Stimulated activated CD4-positive, alpha-beta T cell treated with anti-CD3 and anti-CD28 coated beads, Interleukin-15, amount 100 ng/mL, for 1 hour (primary cell): ENCODE measurements at places on chromosomes 7 and 10.

GRCh38 chr10:78774999-78775711 is 293.6 kb upstream of the ZMIZ1 start:
- DNase-seq = no peak

GRCh38 chr7:158322616-158323530 is 264.8 kb downstream of the PTPRN2 start:
- DNase-seq = no peak

GRCh38 chr10:101135141-101136006 is 4.3 kb downstream of the TLX1 start:
- no peak for DNase-seq

DNA sequence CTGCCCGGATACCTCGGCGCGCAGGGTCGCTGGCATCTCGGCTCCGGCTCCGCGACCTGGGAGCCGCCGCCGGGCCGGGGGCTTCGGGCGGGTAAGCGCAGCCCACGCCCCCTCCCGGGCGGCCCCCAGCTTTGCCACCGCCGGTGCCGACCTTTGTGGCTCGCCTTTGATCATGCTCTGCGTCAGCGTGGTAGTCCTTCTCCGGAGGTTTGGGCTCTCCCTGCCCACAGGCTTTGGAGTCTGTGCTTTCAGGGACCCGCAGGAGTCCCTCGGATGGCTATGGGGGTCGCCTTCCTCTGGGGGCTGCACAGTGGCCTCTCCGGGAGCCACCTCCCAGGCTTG is 7.3 kb downstream of the ATP6V1F start:
- no peak for DNase-seq

GRCh38 chr10:22648547-22648961 is 65.8 kb downstream of the PIP4K2A start:
- no peak for DNase-seq

GRCh38 chr7:94012746-94013145 is 8.6 kb upstream of the BET1 start:
- DNase-seq = no peak

- DNase-seq = no peak
Observed at GRCh38 chr7:68800316-68800715, 798.0 kb upstream of the AUTS2 start.

- no peak for DNase-seq
Observed at GRCh38 chr10:105837951-105838350, 1196.9 kb downstream of the SORCS3 start.

DNA sequence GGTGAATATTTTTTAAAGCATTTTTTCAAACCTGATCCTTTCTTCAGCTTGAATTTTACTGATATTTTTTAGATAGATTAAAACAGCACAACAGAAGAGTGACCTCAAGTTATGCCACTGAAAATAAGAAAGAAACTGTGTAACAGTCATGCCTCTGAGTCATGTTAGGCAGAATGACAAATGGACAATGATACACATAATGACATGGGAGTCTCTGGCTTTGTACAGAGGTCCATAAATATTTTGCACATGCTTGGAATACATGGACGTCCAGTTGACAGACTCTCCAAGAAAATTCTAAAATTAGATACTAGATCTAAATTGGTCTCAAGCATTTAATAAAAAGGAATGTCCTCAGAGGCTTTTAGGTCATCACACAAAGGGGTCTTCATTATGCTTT is 21.9 kb upstream of the SEMA3A start:
- no peak for DNase-seq

- DNase-seq = no peak
Observed at GRCh38 chr10:71625445-71626175, 94.0 kb downstream of the C10orf105 start.

GRCh38 chr7:156230576-156230975 is 410.0 kb upstream of the RNF32 start:
- DNase-seq = no peak

GRCh38 chr7:107168233-107169119 is at the start of gene HBP1:
TSS of gene HBP1 (plus strand) at chr7:107169003. CDS start at chr7:107179894, 10,891 bp downstream.
- DNase-seq = peak; percentile 95

- DNase-seq = no peak
Observed at GRCh38 chr10:83725567-83725966, 413.7 kb upstream of the GHITM start.

DNA sequence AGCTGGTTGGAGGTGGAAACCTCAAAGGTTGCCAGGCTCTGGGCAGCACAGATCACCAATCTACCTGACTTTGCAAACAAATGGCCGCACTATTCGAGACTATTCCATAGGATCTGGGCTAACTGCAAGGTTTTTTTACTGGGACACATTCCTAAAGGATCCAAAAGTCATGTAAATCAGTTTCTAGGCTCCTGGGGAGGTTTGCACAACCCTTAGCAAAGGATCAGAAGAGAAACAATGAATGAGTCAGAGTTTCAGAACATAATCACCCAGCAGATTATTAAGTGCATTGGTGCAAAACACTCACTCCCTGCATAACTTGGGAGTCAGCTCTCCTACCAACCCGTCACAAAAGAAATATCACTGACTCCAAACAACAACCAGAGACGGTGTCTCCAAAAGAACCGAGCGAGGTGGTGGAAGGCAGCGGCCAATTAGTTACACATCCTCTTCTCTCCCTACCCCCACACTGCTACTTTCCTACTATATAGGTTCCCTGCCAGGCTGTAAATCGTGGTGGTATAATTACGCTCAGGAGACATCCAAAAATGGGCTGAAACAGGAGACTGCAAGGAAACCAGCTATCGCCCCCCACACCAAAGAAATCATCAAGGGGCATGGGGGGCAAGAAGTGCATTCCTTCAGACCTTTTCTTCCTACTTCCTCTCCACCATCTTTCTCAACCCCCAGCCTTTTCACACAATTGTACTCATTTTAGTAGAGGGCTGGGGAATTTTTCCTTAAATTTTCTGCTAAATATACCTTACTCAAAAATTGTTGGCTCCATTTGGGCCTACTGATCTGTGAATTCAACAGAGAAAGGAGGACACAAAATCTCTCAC is 3.2 kb downstream of the UBE2H start:
- DNase-seq = no peak

- no peak for DNase-seq
Observed at GRCh38 chr7:44272981-44273380, 52.4 kb downstream of the CAMK2B start.

- no peak for DNase-seq
Observed at GRCh38 chr10:84211566-84211965, 13.8 kb downstream of the LRIT2 start.

DNA sequence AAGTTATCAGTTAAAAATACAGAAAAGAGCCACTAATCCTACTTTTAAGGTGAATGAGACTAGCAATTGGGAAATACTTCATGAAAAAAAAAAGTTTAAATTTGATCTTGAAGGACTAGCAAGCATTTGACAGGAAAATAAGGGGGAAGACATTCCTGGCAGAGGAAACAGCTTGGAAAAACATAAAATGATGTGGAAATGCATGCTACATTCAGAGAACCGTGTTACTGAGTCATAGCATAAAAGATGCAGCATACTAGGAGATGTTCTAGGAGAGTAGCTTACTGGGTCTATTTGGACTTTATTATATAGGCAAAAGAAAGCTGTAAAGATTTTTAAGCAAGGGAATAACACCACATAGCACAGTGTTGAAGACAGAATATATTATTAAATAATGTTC is 108.6 kb upstream of the COL1A2 start:
- no peak for DNase-seq

DNA sequence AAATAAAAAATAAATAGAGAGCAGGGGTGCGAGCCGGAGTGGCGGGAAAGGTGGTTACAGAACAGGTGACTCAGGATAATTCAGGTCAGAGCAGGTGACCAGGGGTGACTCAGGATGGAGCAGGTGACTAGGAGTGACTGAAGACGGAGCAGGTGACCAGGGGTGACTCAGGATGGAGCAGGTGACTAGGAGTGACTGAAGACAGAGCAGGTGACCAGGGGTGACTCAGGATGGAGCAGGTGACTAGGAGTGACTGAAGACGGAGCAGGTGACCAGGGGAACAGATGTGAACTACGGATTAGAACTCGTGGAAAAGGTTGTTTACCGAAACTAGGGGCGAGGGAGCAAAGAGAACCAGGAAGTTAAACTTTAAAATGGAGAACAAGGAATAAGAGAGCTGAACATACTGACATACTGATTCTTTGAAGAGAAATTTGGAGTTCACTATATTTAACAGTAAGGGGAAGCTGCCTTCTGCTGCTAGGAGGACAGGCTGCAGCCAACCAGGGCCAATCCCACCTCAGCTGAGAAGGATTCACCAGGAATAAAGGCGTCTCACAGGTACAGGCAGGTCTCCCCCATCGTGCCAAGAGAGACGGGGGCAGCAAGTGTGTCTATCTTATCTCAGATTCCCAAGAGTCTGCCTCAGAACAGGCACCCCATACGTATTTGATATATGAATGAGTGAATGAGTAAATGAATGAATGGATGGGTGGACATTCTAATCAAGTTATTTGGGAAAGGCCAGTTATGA is 101.3 kb downstream of the CPXM2 start:
- DNase-seq = no peak

GRCh38 chr7:136869991-136870865 is 1.8 kb downstream of the CHRM2 start:
- no peak for DNase-seq

DNA sequence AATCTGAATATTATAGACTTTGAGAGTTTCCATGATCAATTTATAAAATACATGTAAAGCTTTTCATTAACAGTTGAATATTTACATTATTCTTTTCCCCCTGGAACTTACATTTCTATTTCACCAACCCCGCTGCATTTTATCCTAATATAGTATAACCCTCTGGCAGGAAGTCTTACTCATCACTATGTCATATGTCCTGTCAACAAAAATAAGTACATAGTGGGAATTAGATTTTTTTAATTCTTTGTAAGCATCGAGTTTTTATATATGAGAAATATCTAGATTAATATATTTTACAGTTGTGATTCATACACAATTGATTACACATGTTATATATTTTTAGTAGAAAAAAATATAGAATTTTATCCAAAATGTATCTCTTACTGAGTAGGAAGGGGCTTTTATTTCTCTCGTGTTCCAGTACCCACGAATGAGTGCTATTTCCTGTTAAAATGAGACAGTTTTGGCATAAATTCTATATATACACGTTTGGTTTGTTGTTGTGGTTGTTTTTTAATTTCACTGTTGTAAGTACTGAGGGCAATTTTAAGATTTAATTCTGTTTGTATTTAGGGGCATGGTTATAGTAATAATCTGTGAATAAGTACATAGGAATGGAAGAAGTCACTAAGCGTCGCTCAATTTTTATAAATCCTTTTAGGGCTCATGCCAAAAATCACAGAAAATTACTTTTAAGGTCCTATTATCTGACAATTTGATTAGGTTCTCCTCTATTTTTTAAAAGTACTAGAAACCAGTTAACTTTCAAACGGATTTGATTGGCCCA is 87.1 kb downstream of the HECW1 start:
- no peak for DNase-seq

DNA sequence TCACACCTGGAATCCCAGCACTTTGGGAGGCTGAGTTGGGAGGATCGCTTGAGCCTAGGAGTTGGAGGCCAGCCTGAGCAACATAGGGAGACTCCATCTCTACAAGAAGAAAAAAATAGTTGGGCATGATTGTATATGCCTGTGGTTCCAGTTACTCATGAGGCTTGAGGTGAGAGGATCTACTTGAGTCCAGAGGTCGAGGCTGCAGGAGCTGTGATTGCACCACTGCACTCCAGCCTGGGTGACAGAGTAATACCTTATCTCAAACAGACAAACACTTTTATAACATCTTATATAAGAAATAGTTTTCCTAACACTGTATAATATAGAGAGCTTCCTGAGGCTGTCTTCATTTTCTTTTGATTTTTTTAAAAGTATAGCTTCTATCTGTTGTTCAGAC is 448.4 kb upstream of the COBL start:
- DNase-seq = no peak

DNA sequence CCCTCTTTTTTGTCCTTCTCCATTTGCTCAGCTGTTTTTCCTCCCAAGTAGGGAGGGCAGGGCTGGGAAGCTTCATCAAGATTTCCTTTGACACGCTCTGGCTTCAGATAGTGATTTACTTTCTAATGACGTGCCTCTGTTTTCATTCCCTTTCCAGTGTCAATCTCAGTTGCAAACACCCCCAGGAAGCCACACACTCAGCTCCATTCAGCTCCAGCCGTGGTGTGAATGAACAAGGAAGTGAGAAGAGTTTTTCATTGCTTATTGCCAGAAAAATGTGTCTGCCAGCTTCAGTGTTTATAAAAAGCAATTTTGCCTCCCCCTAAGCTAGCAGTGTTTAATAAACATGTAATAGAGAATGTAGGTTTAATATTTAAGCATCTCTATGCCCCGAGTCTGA is 108.7 kb upstream of the DPP6 start:
- DNase-seq = no peak

- peak; percentile 3 for DNase-seq
Observed at GRCh38 chr7:117212969-117213877, 109.6 kb downstream of the WNT2 start.

GRCh38 chr10:124289851-124290795 is 128.6 kb downstream of the OAT start:
- DNase-seq = no peak

GRCh38 chr7:107725138-107725740 is 18.7 kb upstream of the CBLL1 start:
- no peak for DNase-seq

DNA sequence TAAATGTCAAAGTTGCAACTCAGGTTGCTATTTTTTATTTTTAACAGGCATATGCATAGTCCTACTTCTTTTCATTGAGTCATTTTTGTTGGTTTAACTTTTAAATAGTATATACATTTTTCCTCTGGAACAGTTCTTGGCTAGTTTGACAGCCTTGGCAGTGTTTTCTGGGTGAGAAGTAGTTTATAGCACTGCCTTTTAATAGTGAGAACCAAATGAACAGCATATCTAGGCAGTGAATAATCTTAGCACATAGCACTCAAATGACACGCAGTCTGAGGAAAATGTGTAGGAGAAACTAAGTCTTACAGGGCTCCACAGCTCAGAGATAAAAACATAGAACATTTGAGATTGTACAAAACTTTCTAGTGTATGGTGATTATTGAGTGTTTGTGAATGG is 265.5 kb upstream of the POT1 start:
- DNase-seq = no peak

- no peak for DNase-seq
Observed at GRCh38 chr7:41731493-41732435, 28.9 kb upstream of the INHBA start.

- no peak for DNase-seq
Observed at GRCh38 chr10:72719941-72720592, 28.1 kb downstream of the MCU start.

GRCh38 chr7:43490016-43490415 is 92.9 kb upstream of the STK17A start:
- no peak for DNase-seq

GRCh38 chr7:57210212-57210611 is 78.0 kb upstream of the ZNF479 start:
- DNase-seq = no peak

DNA sequence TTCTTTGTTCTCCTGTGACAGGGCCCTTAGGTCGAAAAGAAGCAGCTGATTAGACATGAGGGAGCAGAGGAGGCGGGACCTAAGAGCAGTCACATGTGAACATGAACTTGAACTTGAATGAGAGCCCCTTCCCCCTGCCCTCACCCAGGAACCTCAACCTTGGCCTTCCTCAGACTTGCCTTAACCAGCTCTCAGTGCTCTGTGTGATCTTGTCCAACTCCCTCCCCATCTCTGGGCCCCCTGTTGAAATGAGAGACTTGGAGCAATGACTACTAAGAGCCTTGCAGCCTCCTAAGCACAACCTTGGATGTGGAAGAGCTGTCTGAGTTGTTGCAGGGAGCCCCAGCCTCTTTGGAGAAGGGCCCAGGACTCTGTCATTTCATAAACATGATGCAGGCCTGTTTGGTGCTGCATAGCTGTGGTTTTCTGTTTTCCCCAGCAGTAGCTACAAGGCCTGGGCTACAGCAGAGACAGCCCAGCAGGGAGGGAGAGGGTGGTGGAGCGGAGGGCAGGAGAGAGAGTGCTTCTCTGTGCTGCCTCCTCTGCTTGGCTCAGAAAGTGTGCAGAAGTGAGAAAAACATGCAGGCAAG is 123.9 kb upstream of the ZMIZ1 start:
- DNase-seq = no peak
